Kidney (tissue), 22 donors: ENCODE measurements at places on chromosomes 4 and X. TPM values are rescaled to one million over a fixed set of nuclear protein-coding genes. Genes with fewer than 3 reads are reported as not detected.
A peak's percentile ranks its signal among the peaks of the same experiment; 100 is the strongest.

MTNR1A gene
- 1.5 TPM for total RNA-seq

RBMXL3 gene
- total RNA-seq = not detected

MAGEA12 gene
- not detected for total RNA-seq

PPEF1 gene
- total RNA-seq = 0.63 TPM

HTRA3 gene
- total RNA-seq = 1.7 TPM

CLDN2 gene
- 140 TPM for total RNA-seq

TGIF2LX gene
- total RNA-seq = not detected

MMRN1 gene
- 28.9 TPM for total RNA-seq

CFP gene
- total RNA-seq = 8.3 TPM

TMEM271 gene
- not detected for total RNA-seq

CTAG1B gene
- not detected for total RNA-seq

ABCG2 gene
- total RNA-seq = 4.7 TPM

ATOH1 gene
- total RNA-seq = not detected

TEX13B gene
- total RNA-seq = not detected

GAGE1 gene
- total RNA-seq = not detected

UVSSA gene
- 32.5 TPM for total RNA-seq

- no peak for DNase-seq
These were observed 32.1 kb downstream of the RAP1GDS1 start for GRCh38 chr4:98293104-98293887.

DNA sequence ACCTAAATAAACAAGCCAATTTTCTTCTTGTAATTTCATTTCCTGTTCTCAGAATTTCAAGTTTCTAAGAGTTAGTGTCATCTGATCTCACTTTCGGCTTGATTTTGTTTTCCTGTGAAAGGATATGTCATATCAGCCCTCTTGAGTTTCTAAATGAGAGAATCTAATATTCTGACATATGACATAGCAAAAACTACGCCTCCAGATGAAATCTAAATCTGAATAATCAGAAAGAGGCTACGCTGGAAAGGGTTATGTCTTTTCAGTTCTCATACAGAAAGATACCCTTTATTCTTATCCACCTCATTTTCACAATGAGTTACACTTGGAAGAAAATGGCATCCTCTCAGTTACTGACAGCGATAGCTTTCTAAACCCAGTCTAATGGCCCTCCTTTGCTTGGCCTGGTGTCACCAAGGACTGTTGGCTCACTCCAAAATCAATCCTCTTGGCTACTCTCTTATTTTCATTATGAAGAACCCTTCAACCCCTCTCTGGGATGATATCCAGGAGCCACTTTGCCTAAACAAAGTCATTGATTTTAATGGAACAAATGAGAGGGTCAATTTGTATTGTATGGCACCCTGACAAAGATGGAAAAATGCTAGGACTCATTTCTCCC lies 65.6 kb downstream of the ASB9 start:
- no peak for DNase-seq

GRCh38 chrX:108270739-108271396 lies 167.4 kb downstream of the COL4A6 start:
- DNase-seq = no peak

GRCh38 chr4:4838936-4839810 lies 20.3 kb upstream of the MSX1 start:
- DNase-seq = no peak

DNA sequence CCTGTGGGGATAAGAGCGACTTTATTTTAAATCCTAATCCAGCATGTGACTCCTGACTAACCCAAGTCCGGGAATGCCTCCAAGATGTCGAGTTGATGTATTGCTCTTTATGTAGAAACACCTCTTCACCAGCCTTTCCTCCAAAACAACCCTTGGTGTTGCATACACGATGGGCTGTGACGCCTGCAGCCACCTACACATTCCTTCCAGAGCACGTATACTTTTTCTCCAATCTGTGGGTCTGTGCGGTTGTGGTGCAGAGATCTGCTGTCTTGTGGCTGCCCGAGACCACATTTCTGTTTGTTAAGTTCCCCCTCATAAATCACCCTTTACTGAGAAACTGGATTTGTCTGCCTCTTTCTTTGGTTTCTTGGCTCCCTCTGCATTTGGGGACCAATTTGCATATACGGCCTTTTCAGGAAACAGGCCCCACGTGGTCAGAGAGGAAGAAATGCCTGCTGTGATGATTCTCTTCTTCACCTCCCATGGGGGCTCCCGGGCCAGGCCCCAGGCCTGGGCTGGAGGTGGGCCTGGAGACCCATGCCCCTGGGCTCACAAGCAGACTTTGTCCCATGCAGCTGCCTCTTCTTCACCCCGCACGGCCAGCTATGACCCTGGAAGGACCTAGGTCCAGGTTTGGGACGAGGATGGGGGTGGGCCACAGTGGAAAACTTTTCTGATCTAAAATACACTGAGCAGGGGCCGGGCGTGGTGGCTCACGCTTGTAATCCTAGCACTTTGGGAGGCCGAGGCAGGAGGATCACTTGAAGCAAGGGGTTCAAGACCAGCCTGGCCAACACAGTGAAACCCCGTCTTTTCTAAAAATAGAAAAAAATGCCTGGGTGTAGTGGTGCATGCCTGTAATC lies 21.4 kb upstream of the AFAP1 start:
- no peak for DNase-seq

- DNase-seq = peak; percentile 15
These were observed 12.2 kb upstream of the EDA start for GRCh38 chrX:69603566-69604194.

DNA sequence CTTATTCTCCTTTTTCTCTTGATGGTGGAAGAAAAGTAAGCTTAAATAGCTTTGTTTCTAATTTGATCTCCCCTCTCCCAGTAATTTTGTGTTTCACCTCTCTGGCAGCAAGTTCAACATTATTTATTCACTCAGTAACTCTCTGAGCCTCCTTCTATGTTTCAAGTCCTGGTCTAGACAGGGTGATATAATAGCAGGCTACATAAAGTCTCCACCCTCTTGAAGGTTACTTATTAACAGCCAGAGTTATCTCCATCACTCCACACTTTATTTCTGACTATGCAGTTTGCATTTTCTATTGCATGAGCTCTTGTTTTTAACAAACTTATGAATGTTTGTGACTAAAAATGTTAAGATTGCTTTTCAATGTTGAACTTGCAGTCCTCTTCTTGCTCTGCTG lies 17.8 kb upstream of the ANOS1 start:
- DNase-seq = no peak

DNA sequence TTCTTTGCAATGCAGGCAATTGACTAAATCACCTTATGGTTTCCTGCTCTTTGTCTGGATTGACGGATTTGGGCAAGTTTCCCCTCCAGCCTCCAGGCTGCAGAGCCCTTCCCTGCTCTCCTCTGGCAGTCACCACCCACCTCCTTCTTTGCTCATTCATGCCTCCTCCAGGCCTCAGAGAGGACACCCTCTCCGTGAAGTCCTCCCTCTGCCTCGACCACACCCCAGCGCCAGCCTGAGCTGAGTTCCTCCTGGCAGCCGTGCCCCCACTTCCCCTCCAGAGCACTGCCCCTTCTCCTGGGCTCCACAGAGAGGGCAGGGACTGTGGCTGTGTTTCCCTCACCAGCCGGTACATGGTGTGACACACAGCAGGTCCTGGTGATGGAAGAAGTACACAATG lies 53.7 kb downstream of the DCTD start:
- DNase-seq = no peak

DNA sequence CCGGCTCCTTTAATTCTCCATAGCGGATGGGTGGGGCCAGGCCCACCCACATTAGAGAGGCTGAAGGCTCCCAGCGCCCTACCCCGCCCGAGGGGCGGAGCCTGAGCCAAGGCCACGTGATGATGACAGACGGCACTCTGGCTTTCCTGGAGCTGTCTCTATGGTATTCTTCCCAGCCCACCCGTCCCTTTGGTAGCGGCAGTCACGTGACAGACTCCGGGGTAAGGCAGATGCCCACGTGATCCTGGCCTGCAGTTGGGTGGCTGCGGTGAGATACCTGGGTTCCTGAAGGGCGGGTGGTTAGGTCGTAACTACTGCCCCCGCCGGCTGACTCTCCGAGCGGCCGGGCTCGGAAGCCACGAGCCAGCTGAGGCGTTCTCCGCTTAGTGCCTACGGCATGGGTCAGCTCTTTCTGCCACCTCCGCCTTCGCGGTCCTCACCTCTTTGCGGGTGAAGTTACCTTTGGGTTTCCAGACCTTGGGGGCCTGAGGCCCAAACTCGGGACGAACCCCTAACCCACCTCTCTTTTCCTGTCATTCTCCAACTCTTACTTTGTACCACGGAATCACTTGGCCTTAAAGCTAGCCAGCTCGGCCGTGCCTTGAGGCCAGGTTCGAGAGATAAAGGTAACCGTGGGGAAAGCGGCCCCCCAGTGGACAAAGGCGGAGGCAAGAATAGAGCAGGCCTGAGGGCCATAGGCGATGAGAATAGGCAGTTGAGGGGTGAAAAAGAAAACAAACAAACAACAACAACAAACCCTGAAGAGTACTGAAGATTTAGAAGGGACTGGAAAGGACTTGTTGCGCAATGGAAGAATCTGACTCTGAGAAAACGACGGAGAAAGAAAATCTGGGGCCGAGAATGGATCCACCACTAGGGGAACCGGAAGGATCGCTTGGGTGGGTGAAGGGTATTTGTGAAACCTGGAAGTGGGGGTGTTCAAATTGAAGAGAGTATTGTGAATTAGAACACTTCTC lies at the start of gene RRAGB:
RRAGB (plus strand) TSS at position 229 of the 977 bp plus-strand sequence; CDS start at position 808, 579 bp downstream.
- DNase-seq = peak; percentile 95

DNA sequence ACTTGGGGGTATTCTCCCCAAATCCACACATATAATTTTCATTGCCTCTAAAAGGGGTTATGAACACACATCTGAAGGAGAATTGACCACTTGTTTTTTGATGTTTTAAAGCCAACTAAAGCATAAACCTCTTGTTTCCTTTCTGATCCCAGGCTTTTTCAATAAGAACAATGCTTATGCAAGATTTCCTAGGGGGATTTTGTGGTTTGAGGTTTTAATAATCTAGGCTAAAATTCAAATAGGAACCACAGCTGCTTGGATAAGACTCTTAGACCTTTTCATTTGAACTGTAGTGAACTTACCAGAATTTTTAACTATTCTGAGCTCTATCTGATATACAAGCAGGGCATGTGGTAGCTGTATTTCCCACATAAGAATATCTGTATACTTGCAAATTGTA lies 651.1 kb downstream of the ANKRD50 start:
- DNase-seq = peak; percentile 9

DNA sequence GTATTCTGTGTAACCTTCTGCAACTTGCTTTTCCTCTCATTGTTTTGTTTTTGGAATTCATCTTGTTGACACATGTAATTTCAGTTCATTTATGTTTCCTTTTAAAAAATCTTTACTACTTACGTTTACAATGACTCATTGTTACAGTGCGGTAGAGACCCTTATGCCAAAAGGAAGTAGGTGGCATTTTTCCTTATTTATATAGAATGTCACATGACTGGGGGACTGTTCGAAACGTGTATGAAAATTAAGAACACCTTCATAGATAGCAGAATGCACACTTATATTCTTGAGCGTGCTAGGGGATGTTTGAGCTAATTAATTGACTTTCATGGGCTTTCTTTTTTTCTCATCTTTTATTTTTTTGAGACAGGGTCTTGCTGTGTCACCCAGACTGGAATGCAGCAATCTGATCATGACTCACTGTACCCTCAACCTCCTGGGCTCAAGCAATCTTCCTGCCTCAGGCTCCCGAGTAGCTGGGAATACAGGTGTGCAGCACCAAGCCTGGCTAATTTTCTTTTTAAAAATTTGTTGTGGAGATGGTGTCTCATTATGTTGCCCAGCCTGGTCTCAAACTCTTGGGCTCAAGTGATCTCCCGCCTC lies 7.3 kb downstream of the REPS2 start:
- no peak for DNase-seq

DNA sequence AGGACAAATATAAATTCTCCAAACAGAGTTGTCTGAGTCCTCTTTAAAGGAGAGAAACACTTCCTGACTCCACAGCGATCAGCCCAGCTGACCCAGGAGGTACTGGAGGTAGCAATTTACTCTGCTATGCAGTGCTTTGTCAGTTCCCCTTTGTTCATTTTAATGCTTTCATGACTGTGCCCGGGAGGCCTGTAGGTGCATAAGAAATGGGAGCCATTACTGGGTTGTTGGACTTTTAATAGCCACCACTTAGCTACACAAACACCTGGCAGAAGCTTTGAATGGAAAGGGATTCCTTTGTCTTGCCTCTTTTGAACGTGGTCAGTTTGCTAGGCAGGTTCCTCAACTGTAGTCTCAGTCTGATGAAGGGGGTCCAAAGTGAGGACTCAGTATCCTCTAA lies 59.0 kb upstream of the AFF2 start:
- no peak for DNase-seq

GRCh38 chr4:18803781-18804180 lies 782.2 kb upstream of the LCORL start:
- no peak for DNase-seq

DNA sequence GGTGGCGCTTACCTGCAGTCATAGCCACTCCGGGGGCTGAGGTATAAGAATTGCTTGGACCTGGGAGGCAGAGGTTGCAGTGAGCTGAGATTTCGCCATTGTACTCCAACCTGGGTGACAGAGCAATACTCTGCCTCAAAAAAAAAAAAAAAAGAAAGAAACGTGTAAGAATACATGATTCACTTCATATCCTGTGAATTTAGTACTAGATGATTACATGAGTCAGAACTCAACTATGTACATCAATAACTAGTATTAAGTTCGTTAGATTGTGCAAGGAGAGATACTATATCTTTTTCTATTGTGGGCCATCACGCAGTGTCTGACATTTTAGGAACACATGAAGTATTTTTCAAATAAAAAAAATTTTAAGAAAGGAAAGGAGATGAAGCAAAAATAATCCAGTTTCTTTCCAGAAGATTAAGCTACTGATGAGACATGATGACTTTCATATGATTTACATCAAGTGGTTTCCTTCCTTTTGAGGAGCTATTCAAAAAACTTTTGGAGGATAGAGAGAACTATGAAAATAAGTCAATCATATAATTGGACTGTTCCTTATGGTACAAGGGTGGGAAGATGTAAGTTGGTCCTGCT lies 64.7 kb upstream of the EXOC1L start:
- no peak for DNase-seq

- DNase-seq = no peak
These were observed 11.5 kb upstream of the GATB start for GRCh38 chr4:151772274-151772673.

DNA sequence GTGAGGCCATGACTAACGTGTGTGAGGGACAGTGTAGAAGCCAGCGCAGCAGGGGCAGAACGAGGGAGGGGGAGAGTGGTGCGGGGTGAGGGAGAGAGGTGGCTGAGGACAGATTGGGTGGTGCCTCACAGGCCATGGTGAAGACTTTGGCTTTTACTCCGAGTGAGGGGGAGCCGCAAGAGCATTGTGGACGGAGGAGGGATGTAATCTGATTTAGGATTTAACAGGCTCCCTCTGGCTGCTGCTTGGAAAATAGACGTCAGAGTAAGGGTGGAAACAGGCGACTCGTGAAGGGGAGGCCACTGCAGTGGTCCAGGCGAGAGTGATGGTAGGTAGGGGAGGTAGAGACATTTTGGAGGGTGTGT lies 13.0 kb downstream of the PPP1R3F start:
- DNase-seq = no peak

- DNase-seq = no peak
These were observed 95.8 kb downstream of the RNF150 start for GRCh38 chr4:141037446-141037845.

GRCh38 chrX:13808293-13808692 lies 8.6 kb downstream of the GPM6B start:
- no peak for DNase-seq

- DNase-seq = no peak
These were observed 89.7 kb downstream of the DOCK11 start for GRCh38 chrX:118585296-118585695.

- DNase-seq = peak; percentile 22
These were observed 15.6 kb downstream of the SHOX start for GRCh38 chrX:646228-646495.

- DNase-seq = no peak
These were observed 1760.8 kb upstream of the PCDH10 start for GRCh38 chr4:131388277-131388676.
